Mucosa of gallbladder (tissue), 1 donor: ENCODE measurements at places on chromosomes 11 and 22. TPM values are rescaled to one million over a fixed set of nuclear protein-coding genes. Genes with fewer than 3 reads are reported as not detected.

DNA sequence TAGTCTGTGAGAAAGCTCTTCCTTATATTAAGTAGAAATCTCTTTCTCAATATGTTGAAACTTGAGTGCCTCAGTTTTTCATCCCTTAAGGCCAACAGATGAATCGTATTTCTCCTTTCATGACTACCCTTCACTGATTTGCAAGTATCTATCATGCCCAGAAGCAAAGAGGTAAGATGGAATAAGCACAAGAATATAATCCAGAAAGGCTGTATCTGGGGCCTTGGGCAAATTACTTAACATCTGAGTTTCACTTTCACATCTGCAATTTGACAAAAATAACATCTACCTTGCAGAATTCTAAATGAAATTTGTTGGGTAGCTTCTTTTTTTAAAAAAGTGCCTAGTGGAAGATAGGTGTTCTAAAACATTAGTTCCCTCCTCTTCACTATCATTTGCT, 552.4 kb upstream of the ANO5 start:
- DNase-seq = no peak

GRCh38 chr11:68447015-68447801, 13.3 kb upstream of the PPP6R3 start:
- peak; percentile 77 for DNase-seq

The NNMT gene
- total RNA-seq = 49.6 TPM

GRCh38 chr11:95102733-95103132, 13.1 kb downstream of the ENDOD1 start:
- no peak for DNase-seq

DNA sequence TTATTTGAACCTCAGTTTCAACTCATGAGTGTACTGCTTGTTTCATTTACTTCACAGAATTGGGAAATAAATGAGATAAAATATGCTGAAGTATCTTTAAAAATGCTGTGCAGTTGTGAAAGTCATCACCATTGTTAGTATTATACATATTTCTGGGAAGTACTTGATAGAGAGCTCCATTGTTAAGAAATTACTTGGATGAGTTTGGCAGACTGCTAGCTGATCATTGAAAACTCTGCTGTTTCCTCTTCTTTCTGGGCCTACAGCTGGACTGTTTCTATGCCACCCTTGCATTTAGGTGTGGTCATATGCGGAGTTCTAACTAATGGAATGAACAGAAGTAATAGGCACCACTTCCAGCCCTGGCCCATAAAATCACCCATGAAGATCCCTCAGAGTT, 10.0 kb downstream of the SIK2 start:
- no peak for DNase-seq

- DNase-seq = no peak
Measured at GRCh38 chr22:23700706-23701105, 9.9 kb downstream of the RGL4 start.

The MRGPRF gene
- total RNA-seq = 43.8 TPM

DNA sequence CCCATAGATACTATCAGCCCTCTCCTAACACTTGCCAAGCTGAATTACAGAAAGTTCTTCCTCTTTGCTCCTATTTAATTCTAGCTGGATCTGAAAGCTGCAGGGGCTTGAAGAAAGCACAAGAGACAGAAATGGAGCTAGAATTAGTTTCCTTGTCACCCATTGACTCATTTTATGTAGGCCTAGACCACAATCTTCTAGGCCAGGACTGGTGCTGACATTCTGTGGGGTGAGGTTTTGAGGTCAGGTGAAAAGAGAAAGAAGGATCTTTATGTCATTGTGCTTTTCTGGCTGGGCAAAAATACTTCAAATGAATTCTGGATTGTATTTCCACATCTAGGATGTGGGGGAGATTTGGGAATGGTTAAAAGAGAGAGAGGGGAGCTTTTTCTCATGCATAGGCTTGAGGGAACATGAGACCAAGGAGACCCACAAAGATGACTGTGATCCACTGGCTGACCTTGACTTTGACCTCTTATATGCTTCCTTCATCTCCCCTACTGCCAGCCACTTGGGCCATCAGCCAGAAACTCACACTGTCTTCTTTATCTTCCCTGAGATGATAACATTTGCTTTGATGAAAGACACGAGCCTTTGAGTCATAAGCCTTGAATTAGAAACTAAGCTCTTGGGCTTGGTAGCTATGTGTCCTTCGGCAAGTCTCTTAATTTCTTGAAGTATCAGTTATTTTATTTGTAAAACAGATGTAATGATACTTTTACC, 274.9 kb upstream of the CADM1 start:
- no peak for DNase-seq

DNA sequence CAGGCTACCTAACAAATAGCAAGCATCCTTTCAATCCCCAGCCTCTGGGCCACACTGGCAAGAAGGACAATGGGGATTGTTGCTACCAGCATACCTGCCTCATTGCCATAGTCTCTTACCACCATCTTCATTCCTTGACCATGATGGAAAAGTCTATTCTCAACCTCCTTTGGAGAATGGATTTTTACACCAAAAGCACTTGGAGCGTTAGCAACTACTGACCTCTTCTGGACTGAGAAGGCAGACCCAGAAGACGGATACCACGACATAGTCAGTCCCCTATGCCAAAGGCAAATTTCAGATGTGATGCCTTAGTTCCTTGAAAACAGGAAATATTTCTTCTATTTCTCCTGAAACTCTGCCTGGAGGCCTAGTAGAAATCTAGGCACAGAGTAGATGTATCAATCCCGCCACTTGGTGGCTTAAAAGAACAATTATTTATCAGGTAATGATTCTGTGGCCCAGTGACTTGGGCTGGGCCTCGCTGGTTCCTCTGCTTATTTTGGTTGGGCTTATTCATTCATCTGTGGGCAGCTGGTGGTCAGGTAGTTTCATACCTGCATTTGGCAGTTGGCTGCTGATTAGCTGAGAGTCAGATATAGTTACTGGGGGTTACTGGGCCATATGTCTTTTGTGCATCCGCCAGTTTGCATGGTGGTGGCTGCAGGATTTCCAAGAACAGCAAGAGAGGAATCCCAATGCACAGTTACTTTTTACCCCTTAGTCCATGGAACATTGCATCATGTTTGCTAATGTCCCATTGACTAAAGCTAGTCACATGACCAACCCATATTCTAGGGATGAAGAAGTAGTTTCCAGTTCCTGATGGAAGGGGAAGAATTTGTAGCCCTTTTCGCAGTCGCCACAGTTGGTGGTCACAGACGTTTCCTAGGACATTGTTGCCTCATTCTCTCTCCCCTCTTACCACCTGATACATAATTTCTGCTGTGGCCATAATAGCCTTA, 75.2 kb downstream of the DHCR7 start:
- no peak for DNase-seq

DNA sequence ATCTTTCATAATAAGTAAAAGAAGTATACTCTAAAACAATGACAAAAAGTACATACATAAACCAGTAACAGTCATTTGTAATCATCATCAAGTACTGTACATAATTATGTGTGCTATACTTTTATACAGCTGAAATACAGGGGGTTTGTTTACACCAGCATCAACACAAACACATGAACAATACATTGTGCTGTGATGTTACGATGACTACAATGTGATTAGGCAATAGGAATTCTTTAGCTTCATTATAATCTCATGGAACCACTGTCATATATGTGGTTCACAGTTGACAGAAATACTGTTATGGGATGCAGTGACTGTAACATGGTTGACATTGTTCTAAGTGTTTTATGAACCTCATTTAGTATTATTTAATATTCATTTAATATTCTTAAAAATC, 914.4 kb upstream of the TENM4 start:
- no peak for DNase-seq

DNA sequence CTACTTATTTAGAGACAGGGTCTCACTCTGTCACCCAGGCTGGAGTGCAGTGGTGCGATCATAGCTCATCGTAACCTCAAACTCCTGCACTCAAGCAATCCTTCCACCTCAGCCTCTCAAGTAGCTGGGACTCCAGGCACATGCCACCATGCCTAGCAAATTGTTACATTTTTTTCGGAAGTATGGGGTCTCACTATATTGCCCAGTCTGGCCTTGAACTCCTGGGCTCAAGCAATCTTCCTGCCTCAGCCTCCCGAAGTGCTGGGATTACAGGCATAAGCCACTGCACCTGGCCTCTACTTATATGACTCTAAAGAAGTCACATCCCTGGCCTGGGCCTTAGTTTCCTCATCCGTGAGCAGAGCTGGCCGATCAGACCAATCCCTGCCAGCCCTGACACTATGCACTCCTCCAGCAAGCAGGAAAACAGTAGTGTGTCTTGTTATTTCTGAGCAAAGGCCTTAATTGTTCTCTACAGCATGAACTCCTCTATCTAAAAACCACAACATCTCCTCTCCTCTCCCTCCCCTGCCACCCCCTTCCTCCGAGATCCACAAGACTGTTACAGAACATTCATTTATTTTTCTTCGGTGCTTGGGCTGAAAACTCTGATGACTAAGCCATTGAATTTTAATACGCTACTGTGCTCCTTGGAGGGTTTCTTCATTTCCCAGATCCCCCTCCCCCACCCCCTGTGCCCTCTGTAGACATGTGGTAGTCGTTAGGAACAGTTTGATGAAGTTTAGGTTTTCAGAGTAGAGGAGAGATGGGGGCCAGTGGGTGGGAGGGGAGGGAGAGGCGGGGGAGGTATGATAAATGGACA, 91.5 kb downstream of the ABTB2 start:
- peak; percentile 23 for DNase-seq

GRCh38 chr11:19445771-19446170, 205.0 kb upstream of the E2F8 start:
- no peak for DNase-seq

The IGSF22 gene
- 4.9 TPM for total RNA-seq

GRCh38 chr22:27100789-27101188, 443.4 kb downstream of the MIAT start:
- peak; percentile 36 for DNase-seq

The ADAMTS15 gene
- 3.2 TPM for total RNA-seq

GRCh38 chr11:75313513-75314272, 37.8 kb downstream of the ARRB1 start:
- DNase-seq = peak; percentile 32

GRCh38 chr11:65134240-65134951, at the start of gene SYVN1:
SYVN1 (minus strand) TSS chr11:65134519; CDS start chr11:65133601, 918 bp downstream.
- peak; percentile 90 for DNase-seq

- DNase-seq = no peak
Measured at GRCh38 chr11:117603932-117604331, 193.1 kb downstream of the DSCAML1 start.

The NXPE4 gene
- total RNA-seq = not detected

DNA sequence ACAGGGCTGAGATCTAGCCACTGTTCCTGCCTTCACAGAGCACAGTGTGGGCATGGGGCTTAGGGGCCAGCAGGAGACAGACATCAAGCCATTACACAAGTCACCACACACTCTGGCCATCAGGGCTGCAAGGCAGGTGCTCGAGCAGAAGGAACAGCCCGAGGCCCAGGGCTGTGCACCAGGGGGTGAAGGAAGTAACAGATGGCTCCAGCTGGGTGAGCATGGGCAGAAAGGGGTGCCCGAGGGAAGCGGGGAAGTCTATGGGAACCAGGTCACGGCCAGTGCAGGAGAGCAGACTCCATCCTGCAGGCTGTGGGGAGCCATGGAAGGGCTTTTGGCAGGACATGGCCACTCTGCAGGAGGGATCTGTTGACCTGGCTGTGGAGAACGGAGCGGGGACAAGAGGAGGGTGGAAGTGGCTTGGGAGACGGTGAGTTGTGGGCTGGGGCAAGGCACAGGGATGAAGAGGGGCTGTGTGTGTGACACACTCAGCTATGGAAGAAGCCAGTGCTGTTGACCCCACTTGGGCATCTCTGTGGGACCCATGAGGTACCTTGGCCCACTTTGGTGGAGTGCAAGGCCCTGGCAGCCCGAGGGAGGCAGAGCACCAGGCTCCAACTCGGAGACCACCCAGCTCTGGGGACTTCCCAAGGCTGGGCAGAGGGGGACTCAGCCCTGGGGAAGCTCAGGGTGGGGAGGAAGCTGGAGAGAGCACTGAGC, 3.6 kb downstream of the C11orf68 start:
- no peak for DNase-seq

The CASP5 gene
- not detected for total RNA-seq
